ENCODE measurements at places on chromosomes 2 and 18.

DNA sequence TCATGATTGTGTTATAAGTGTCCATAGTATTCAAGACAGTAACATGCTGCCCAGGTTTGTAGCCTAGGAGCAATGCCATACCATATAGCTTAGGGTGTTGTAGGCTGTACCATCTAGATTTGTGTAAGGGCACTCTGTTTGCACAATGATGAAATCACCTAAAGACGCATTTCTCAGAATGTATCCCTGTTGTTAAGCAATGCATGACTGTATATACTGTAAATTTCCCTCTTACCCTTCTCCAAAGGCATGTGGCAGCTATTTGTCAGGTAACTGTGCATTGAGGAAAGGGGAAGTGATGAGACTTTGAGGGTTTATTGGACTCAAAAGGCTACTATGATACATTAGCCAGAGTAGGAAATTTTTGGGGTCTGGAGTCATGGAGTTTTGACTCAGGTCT, 180.8 kb downstream of the VAPA start:
- no peak for DNase-seq

GRCh38 chr2:127737892-127738291, 36.6 kb downstream of the SFT2D3 start:
- no peak for DNase-seq

- no peak for DNase-seq
Measured at GRCh38 chr2:2647141-2647541, 316.1 kb upstream of the MYT1L start.

DNA sequence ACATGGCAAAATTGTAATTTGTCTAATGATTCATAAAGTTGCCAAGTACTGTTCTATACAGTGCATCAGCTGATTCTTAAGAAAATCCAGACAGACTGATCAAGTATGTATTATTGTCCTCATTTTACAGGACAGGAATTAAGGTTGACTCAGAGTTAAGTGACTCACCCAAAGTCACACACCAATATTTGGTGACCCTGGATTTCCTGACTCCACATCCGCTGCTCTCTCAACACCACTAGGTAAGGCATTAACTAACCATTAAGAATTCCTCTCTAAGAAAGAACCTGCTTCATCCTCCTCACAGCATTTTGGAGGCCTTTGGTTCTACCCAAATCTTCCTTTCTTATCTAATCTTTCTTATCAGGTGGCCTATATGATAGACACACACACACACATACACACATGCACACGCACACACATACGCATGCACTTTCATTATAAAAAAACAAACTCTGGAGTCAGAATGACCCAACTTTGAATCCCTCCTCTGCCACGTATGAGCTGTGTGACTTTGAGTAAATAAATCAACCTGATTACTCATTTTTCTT, 150.8 kb downstream of the ANKRD44 start:
- DNase-seq: no peak

GRCh38 chr18:38961880-38962279, 1396.3 kb upstream of the CELF4 start:
- DNase-seq: no peak

DNA sequence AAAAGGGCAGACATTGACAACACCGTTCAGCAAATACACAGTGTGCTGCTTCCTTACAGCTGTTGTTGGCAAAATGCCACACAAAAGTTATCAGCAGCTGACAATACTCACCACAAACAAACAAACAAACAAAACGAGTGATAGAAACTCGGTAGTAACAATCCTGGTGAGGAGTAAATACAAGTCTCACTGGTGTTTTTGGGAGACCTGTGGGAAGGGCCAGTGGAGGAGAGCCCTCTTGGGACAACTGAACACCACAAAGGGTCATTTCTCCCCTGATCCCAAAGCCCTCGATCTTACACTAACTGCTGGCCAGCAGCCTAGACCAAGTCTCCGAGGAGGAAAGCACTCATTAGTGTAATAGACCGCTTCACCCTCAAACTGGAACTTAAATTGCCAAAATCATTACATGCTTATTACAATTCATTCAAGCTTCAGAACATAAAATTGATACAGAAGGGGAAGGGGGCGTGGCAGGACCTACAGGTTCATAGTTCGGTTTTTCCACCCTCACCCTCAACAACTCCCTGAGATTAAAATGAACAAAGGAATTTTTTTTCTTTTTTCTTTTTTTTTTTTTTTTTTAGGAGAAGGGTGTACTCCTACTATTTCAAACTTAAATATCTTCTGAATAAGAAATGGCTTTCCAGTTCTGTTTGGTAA, 5.0 kb downstream of the AP1S3 start:
- DNase-seq: no peak

- peak; percentile 30 for DNase-seq
Measured at GRCh38 chr2:216508229-216508628, 9.6 kb downstream of the RPL37A start.

GRCh38 chr2:237471438-237472186, 15.4 kb upstream of the MLPH start:
- DNase-seq: peak; percentile 86

GRCh38 chr2:62343636-62344337, 147.9 kb downstream of the B3GNT2 start:
- peak; percentile 37 for DNase-seq

GRCh38 chr2:28543316-28544035, 47.6 kb downstream of the PLB1 start:
- DNase-seq: no peak

- no peak for DNase-seq
Measured at GRCh38 chr2:20882466-20883170, 59.7 kb upstream of the LDAH start.

GRCh38 chr2:234753701-234754100, 198.1 kb upstream of the SH3BP4 start:
- no peak for DNase-seq

GRCh38 chr2:178478130-178478438, 316 bp downstream of the FKBP7 start:
- peak; percentile 34 for DNase-seq

DNA sequence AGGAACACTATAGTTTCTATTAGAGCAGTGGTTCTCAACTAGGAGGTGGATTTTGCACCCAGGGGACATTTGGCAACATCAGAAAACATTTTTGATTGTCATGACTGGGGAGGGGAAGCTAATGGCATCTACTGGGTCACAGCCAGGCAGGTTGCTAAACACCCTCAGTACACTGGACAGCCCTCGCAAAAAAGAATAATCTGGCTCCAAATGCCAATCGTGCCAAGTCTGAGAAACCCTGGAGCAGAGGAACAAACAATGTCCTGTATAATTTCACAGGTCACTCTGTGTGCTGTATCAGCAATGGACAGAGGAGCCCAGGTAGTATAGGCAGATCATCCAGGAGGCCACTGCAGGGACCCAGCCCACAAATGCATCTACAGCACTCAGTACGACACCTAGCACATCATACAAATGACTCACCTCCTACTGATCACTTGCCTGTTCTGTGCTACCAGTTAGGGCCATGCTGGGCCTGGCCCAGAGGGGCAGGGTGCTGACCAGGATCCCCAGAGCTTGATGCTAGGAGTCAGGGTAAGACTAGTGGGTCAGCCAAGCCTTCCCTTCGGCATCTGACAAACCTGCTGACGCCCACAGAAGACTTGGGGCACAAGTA, 37.6 kb downstream of the SFXN5 start:
- DNase-seq: peak; percentile 30

DNA sequence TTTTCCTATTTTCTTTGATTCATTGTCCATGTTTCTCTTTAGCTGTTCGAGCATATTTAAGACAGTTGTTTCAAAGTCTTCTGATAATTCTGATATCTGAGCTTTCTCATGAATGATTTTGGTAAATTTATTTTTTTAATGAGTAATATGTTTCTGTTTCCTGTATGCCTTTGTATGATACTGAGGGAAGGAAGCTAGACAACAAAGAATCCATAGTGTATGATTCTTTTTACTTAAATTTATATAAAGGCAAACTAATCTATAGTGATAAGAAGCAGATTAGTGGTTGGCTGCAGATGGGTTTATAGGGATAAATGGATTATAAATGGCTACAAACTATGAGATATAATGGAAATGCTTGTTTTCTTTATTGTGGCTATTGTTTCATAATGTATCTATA, 352.7 kb upstream of the CDH2 start:
- no peak for DNase-seq

DNA sequence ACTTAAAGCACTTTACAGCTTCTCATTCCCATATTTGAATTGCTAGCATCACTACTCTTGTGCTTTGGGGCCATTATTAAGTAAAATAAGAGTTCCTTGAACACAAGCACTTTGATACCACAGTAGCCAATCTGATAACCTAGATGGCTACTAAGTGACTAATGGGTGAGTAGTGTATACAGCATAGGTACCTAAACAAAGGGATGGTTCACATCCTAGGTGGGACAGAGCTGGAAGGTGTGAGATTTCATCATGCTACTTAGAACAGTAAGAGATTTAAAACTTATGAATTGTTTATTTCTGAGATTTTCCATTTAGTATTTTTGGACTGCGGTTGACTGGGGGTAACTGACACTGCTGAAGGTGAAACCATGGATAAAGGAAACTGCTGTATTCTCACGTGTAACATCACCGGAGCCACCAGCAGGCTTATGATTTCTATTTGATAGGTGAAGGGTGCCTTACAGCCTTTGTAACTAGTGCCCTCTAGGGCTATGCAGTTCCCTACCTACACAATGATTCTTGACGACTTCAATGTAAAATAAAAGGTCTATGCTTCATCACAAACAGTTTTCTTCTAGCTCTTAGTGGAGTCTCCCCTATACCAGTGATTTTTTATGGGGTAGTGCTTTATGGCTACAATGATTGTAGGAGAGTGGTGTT, 22.1 kb upstream of the CRIM1 start:
- peak; percentile 9 for DNase-seq

DNA sequence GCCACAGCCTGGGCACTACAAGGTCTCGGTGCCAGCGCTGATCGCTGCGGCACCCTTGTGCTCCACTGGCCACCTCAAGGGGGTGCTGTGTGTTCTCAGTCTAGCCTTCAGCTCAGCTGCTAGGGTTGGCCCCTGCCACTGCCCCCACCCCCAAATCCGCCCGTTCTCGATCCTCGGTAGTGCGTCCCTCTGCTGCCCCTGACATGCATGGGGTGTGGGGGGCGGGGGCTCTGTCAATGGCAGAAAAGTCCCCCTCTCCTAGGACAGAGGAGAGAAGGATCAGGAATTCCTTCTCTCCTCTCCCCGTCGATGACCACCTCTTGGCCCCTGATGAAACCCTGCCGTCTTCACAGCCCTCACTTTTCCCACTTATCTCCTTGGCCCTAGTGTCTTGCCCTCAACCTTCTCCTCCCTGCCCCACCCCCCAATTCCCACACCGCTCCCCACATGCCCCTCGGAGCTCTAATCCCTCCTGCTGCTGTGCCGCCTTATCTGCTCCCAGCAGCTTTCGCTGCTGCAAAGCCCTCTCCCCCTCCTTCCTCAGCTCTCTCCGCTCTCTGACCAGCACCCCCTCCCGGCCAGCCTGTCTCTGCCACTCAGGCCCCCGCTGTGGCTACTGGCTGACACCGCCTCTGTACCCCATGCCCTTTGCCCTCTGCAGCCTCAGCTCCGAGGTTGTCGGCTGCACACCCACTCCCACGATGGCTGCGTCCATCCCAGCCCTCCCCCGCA, 4.3 kb upstream of the ASIC4 start:
- peak; percentile 97 for DNase-seq

DNA sequence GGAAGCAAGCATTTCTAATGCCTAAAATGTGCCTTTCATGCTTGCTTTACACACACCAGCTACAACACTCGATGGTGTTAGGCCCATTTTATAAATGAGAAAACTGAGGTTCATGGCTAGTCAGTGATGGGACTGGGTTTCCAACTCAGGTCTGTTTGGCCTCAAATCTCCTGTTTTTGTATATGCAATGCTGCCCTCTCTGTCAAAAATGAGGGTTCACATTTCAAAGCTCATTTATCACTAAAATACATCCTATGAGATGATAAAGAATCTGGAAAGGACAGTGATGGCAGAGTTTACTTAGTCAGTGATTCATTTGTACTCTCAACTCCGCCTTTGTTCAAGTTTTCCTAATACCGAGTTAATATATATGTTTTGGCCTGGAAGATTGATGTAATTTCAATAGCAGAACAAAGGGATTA, 92.3 kb downstream of the KCTD1 start:
- DNase-seq: peak; percentile 15

DNA sequence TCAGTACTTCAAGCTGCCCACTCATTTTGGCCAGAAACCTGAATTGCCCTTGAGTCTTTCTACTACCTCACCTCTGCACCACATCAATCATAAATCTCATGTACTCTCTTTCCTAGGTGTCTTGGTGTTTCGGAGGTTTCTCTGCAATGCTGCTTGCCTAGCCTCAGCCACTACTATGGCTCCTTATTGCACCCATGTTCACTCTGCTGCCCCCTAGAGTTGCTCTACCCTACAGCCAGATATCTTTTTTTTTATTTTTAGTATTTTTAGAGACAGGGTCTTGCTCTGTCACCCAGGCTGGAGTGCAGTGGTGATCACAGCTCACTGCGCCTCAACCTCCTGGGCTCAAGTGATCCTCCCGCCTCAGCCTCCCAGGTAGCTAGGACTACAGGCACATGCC, 413.0 kb downstream of the PTPRM start:
- no peak for DNase-seq

GRCh38 chr2:1777781-1778180, 33.5 kb upstream of the PXDN start:
- no peak for DNase-seq

- DNase-seq: peak; percentile 30
Measured at GRCh38 chr2:25042321-25043240, 705 bp downstream of the EFR3B start.

DNA sequence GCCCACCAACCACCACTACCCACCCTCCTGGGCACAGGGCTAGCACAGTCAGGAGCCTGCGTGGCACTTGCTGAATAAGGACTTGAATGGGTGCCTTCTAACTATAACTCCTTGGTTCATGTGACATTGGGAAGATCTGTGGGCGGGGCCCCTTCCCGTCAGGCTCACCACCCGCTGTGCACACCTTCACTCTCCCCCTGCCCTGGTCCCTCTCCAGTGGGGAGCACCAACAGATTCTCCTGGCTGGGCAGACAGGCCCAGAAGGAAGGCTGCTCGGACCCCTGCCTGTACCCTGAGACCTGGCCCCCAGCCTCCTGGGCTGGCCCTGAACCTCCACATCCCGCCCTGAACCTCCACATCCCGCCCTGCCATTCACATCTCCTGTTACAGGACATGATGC, 33.4 kb upstream of the POMC start:
- DNase-seq: no peak

DNA sequence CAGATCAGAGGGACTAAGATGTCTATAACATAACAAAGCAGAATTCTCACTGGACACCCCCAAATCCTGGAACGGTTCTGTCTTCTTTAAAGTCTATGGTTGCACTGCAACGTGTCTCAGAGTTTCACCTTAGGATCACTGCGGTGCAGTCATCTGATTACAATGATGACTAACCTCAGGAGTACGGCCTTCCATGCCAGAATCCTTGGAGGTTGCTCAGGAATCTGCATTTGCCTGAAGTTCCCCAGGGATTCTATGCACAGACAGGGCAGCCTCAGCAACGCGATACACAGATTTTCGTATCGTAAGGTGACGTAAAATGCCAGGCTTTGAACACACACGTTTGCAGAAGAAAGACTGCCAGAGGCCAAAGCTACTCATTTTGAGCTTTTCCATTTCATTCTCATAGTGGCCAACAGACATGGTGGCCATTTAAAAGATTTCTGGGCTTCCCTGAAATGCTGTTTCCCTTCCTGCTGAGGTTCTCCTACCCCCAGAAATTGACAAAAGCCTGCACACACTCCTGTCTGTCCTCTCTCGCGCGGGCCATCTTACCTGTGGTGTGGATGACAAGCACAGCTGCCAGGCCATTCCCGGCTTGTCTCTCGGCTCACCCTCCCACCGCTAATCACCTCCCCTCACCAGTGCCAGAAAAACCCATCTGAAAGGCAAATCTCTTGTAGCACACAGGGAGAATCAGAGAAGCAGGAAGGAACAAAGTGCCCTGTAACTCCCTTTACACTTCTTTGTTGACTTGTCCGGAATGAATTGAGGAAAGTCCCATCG, 148.8 kb downstream of the ACKR3 start:
- no peak for DNase-seq
